ENCODE measurements at places on chromosomes 3 and 15. TPM values are rescaled to one million over a fixed set of nuclear protein-coding genes. Genes with fewer than 3 reads are reported as not detected.
A peak's percentile ranks its signal among the peaks of the same experiment; 100 is the strongest.

DNA sequence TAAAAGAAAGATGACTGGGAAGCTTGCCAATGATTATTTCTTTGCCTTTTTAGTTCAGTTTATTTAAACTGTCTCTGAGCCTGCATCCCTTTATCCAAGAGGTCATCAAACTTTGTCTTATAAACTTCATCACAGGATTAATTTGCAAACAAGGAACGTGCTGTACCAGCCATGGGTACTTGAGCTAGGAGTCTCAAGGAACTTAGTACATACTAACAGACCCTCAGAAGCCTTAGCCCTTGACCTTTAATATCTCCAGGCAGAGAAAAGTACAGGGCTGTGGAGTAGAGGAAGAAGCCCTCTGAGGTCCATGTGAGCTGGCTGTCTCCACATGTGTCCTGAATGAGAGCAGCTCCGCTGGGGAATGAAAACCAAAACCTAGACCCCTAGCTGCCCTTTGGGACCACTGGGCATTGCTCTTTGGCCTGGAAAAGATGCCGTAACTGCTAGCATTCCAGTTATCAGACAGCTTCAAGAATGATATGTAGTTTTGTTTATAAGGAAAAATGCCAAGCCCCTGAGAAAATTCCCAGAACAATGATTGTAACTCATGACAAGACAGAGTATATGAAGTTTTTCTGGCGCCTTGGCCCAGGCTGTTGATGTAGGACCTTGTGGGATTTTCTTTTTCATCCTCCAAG is 92.1 kb downstream of the ASB7 start:
- DNase-seq: no peak

The SPINK8 gene
- total RNA-seq: not detected

The CRYGS gene
- total RNA-seq: 3.0 TPM

GRCh38 chr15:89783861-89784685 is 7.9 kb downstream of the MESP2 start:
- peak; percentile 45 for DNase-seq

- no peak for DNase-seq
These were observed 43.5 kb upstream of the MBNL1 start for GRCh38 chr3:152225201-152225600.

DNA sequence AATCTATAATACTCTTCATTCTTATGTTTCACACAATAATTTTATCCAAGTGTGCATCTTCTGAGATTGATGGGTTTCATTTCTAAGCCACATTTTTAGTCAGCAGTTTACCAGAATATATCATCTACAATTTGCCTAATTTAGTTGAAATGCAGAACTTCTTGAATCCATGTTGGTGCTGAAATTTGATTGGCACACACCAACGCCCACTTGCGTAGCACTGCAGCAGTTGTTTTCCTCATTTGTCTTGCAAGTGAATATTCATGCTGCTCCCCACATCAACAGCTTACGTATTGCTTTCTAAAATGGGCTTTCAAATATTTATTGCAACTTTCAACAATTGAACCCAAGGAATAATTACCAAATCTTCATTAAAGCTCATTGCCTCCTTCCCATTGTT is 87.8 kb upstream of the CTDSPL start:
- DNase-seq: no peak
